ENCODE measurements at places on chromosomes 2 and 18.

- DNase-seq: no peak
Measured at GRCh38 chr18:32213693-32214092, 23.9 kb downstream of the MEP1B start.

GRCh38 chr2:121128741-121129659 lies 156.0 kb downstream of the TFCP2L1 start:
- DNase-seq: no peak

DNA sequence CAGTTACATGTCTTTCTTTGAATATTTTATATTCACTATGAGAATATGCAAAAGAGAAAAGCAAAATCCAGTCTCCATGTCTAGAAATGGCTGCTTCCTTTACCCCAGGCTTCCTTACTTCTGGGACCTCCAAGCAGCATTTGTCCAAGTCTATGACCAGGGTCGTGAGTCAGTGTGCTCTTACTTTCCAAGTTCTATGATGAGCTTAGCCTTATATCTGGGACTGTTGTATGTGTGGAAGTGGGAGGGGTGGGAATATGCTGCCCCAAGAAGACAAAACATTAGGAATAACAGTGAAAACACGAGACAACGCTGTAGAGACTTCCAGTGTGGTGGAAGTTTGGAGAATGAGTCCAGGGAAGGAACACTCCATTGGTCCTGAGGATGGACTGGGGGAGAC lies 21.2 kb upstream of the CHRNA1 start:
- DNase-seq: no peak

- DNase-seq: no peak
Measured at GRCh38 chr2:3433776-3434400, 54.4 kb downstream of the TRAPPC12 start.

- no peak for DNase-seq
Measured at GRCh38 chr2:96205888-96206287, 2.7 kb downstream of the STARD7 start.

DNA sequence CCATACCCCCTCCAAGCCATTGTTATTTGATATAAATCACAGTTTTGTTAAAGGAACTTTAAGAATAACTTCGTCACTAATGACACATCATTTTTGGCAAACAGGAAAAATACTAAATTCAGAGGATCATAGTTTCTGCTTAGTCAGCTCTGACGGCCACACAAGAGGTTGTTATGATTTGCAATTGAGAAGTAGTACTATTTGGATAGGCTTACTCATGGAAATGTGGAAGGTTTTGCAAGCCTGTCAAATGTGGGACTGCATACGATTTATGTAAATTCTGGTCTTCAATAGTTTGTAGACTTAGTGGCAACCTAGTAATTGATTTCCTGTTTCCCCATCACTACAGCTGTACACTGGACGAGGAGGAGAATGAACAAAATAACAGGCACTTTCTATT lies 108.1 kb downstream of the ARHGEF33 start:
- no peak for DNase-seq

DNA sequence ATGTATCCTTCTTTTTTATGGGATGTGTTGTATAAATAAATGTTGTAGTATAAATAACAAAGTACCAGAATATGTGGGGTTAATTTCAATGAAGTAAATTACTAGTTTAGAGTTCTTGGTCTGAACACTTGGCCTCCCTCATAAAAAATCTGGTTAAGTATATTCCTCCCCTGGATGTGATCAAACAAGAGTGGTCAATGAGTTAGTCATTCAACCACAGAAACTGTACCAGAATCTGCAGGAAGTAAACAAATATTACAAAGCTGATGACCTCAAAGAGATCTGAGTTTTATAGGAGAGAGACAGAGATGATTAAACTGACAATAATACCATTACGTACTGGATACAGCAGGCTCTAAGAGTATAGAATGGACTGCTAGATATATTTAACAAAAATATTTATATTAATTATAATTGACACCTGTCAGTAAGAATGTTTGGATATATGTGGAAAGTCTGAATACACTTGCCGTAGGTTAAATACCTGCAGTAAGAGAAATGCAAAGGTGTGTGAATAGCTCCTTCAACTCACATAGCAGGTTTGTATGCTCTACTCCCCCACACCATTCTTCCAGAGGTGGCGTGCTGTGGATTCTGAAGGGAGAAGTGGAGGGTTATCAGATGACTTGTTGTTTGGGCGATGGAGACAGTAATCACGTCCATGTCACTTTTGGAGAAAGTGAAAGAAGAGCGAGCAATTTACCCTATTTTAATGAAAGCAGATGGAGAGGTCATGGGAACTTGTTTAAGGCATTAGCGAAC lies 108.3 kb upstream of the LRATD1 start:
- no peak for DNase-seq

DNA sequence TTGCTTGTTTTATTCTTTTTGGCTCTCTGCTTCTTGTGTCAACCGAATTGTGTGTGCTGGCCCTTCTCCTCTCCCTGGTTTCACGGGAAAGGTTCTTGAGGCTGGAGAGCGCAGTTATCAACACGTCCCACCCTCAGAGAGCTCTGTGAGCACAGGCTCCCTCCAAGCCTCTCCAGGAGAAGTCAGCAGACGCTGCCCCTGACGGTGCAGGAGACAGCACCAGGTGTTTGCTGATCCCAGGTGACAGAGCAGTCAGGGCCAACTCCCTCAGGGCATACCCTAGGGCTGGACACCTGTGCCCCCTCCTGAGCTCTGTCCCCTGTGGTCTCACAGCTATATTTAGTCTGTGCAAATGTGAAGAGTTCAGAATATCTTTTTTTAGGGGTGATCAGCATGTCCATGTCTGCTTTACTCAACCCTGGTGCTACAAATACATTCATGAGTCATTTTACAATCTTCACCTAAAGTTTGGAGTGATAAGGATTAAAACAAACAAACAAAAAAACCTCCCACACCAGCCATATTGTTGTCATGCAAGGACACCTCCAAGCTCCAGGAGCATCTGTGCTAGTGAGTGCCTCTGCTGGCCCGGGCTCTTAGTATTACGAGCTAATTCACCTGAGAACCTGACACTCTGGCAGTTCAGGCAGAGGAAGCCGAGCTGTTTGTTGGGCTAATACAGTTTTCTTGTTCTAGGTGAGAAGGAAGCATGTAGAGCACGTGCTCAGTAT lies 65.9 kb upstream of the TMEM200C start:
- DNase-seq: no peak

DNA sequence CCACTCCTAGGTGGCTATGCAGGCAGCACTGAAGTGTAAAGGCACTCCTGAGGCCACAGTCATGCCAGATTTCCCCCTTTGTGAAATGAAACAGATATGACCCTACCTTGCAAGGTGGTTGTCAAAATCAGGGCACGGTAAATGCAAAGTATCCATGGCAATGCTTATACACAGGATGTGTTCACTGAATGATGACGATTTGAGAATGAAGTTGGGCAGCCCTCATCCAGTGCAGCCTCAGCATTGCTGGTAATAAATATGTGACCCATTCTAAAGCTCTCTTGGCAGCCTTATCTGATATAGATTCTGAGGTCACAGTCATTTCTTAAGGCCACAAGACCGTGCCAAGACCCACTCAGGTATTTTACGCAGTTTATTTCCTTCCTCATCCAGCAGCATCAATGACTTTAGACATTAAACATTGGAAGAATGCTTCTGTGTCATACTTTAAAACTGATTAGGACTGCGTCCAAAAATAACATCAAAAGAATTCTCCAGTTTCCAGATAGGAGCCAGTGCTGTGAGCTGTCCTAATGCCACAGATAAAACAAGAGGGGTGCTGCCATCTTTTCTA lies 125.5 kb upstream of the SERTAD2 start:
- no peak for DNase-seq

- DNase-seq: no peak
Measured at GRCh38 chr18:74895686-74896085, 298.0 kb downstream of the ZNF407 start.

GRCh38 chr2:216346781-216347180 lies 25.5 kb downstream of the MARCHF4 start:
- DNase-seq: no peak

- DNase-seq: no peak
Measured at GRCh38 chr2:55048508-55049042, 1.7 kb downstream of the RTN4 start.

DNA sequence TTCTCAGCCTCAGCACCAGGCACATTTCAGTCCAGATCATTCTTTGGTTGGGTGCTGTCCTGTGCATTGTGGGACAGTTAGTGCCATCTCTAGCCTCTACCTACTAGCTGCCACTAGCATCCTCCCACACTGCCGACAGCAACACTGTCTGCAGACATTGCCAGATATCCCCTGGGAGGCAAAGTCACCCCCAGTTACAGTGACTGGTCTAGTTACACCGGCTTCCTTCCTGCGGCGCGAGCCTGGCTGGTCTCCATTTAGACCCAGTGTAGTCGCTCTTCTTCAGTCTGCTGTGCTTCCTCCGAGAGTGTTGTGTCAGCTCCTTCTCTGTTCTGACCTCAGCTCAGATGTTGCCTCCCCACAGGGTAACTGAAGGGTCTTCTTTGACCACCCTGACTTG lies 283.1 kb downstream of the PHLPP1 start:
- no peak for DNase-seq

- DNase-seq: no peak
Measured at GRCh38 chr2:101788565-101788964, 91.1 kb downstream of the MAP4K4 start.

DNA sequence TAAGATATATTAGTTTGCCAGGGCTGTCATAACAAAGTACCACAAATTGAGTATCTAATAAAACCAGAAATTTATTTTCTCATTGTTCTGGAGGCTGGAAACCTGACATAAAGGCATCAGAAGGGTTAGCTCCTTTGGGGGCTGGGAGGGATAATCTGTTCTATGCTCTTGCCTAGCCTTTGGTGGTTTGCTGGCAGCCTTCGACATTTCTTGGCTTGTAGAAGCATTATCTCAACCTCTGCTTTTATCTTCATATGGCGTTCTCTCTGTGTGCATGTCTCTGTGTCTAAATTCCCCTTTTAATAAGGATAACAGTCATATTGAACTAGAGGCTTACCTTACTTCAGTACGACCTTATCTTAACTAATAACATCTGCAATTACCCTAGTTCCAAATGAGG lies 22.8 kb upstream of the NT5C1B start:
- no peak for DNase-seq

DNA sequence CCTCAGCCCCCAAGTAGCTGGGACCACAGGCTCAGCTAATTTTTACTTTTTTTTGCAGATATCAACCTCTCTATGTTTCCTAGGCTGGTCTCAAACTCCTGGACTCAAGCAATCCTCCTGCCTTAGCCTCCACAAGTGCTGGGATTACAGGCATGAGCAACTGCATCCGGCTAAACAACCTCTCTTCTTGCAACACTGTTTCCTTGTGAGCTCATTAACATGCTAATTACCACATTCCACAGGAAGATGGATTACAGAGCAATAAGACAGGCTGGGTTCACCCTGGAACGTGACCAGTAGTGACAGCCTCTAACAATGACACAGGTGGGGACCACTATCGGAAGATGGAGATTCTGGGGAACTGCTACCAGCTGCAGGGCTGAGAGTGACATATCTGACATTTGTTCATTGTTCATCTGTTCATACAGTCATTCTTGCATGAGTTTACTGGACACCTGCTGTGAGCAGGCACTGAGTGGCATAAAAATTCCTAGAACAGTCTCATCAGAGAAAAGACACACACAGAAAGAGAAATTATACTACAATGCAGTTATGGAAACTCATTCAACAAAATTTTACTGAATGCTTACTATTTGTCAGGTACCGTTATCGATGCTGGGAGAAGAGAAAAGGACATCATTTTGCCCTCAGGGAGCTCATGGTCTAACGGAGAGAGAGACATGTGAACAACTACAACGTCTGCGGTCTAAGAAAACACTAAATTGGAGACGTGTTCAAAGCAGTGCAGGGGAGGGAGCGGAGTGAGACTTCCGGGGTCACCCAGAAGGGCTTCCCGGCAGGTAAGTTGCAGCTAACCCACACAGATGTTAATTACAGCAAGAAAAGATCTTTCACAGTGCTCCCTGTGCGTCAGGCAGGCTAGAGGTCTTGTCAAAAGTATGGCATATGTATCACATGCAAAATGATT lies 37.6 kb downstream of the PROC start:
- DNase-seq: no peak
